ENCODE measurements at places on chromosomes 11 and 22.

- DNase-seq, result no peak
Measured at GRCh38 chr22:41096841-41097240, 4.4 kb downstream of the EP300 start.

DNA sequence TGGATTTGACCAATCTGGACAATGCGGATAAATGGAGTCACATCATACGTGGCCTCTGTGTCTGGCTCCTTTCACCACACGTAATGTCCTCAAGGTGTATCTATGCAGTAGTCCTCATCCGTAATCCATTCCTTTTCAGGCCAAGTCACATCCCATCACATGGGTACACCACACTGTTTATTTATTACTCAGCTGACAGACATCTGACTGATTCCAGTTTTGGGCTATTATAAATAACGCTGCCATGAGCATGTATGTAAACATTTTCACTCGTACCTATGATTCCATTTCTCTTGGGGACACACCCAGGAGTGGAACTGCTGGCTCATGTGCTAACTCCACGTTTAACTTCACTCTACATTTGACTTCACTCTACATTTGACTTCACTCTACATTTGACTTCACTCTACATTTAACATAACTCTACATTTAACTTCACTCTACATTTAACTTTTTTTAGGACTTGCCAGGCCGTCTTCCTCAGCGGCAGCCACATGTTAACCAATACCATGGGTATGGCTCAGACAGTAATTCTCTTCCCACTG is 52.1 kb downstream of the SHANK2 start:
- DNase-seq, result no peak

- no peak for DNase-seq
Measured at GRCh38 chr11:128040603-128041002, 546.8 kb downstream of the ETS1 start.

- DNase-seq, result no peak
Measured at GRCh38 chr11:35413598-35413997, 5.8 kb downstream of the SLC1A2 start.

- DNase-seq, result peak; percentile 15
Measured at GRCh38 chr22:21791635-21792625, 56.3 kb upstream of the YPEL1 start.

DNA sequence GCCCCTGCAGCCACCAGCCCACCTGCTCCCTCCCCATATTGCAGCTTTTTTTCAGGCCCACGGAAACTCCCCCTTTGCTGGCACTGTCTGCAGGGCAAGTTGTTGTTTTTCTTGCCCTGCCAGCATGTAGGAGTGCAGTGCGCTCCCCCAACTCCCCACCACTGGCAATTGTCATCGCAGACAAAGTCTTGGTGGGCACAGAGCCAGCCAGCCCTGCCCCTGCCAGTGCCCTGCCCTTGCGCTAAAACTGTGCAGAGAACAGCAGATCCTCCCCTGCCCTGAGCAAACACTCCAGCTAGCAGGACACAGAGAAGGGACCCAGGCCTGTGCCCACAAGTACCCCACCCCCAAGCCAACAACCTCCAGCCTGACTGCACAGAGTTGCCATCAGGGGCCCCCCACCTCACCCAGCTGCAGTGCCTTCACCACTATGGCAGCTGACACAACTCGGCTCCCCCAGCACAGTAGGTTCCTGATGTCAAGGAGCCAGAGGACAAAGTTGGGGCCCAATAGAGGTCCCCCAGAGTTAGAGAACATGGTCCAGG is 158.1 kb upstream of the ARHGAP42 start:
- DNase-seq, result no peak

DNA sequence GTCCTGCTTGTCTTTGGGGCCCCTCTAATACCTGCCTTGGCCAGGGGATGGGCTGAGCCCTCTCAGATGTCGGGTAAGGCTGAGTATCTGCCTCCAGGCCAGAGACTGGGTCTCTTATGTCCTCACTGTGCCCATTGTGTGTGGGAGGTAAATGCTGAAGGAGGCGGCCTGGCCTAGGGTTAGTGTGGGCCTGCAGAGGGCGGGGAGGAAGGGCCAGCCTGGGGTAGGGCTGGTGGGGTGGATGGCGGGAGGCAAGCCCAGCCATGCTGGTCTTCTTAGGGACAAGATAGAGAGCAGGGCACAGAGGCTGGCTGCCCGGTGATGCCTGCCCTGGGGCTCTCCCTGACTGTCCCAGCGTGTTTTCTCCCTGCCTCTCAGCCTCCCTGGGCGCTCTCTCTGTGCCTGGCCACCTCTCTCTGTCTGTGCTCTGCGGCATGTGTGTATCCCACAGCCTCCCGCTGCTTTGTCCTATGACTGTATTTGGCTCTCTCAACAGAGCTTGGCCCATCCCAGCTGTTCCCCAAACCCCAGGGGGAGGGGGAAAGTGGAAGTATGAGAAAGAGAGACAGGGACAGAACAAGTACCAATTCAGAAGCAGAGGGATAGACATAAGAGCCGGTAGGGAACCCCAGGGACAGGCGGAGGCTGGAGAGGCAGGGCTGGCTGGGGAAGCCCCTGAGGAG is 57.0 kb downstream of the PDE2A start:
- no peak for DNase-seq

- no peak for DNase-seq
Measured at GRCh38 chr22:49413146-49413545, 414.5 kb downstream of the BRD1 start.

DNA sequence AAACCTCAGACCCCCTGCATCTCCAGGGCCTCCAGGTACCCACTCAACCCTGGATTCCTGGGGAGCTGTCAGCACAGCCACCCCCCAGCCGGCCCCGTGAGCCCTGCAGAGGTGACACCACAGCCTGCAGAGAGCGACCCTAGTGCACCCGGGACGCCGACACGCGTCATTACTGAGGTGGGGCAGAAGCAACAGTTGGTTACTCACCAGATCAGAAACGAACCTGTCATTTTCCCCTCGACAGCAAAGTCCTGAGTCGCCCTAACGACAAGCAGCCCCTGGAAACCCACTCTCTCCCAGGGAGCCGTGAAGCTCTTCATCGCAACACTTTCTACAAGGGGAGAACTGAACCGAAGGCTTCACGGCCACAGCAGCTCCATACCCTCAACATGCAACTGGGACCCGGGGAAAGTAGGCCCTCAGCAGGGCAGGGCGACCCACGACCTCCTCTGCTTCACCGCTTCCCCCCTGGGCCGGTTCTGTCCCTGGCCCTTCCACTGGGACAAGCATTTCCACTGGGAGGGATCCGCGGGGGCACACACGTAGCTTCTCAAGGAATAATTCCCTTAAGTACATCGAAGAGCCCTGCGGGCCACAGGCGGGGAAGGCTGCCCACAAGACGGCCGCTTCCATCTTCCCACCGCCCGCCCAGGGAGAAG is 1.6 kb downstream of the BRD1 start:
- peak; percentile 35 for DNase-seq

GRCh38 chr11:10327254-10327653 is 22.4 kb downstream of the ADM start:
- no peak for DNase-seq

DNA sequence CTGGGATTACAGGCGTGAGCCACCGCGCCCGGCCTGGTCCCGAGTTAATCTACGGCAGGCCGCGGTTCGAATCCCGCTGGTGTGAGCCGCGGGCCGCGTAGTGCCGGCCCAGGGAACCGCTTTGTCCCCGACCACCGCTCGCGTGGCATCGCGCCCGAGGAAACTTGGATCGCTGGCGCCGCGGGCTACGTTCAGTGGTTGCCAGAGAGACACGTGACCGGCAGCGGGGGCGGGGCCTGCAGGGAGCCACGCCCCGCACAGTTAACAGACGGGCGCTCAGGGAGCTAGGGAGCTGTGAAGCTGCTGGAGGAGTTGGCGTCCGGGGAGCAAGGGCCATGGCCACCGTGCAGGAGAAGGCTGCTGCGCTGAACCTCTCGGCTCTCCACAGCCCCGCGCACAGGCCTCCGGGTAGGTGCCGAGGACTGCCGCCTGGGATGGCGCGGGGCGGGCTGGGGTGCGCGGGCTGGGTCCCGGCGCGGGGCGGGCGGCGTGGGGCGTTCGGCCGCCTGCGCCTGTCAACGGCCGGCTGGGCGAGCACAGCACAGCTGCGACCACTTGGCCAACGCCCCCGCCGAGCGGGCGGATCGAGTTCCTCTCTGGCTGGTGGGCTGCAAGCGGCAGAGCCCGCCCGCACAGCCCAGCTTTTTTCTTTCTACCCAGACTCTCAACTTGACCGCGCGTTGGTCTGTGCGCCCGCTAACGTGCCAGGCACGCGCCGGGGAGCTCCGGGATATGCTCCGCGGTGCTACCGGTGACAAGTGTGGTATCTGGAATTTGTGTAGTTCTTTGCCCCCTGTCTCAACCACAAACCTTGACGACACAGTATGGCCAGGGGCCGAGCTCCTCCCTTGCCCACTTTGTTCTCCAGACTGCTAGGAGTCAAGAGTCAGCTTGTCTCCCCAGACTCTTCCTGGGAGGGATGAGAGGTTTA is at the start of gene DEPDC7:
Gene DEPDC7, plus strand, starts transcription at position 258 of the 931 bp plus-strand sequence. Its CDS starts 78 bp downstream, at position 336.
- peak; percentile 56 for DNase-seq

- DNase-seq, result no peak
Measured at GRCh38 chr22:49582181-49582580, 245.5 kb downstream of the BRD1 start.

- no peak for DNase-seq
Measured at GRCh38 chr11:73480677-73481076, 104.5 kb downstream of the RELT start.

DNA sequence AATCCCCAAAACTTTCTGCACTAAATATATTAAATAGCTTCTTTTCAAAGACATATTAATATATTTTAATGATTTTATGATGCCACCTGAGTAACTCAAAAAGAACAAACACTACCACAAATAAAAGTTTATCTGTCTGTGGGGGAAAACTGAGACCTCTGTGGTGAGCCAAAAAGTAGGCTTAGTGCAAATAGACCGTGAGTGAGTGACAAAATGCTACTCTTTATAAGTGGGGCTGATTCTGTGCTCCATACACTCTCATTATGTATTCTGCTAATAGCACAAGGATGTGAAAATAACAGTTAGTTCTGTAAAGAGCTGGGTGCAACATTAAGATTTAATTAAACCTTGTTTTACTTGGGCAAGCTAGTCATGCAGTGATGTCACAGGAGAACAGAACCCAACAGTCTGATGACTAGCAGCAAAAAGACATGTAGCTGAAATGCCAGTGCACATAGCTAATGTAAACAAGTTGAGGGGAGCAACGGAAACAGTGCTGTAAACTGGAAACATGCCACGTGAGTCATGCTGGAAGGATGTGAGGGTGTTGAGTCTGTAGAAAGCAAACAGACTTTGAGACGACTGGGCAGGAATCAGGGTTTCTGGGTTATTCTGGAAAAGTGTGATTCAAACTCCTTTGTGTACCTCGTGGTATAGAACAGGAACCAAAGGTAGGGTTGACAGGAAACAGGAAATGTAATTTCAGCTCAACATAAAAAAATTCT is 1130.4 kb downstream of the LRRC4C start:
- no peak for DNase-seq

DNA sequence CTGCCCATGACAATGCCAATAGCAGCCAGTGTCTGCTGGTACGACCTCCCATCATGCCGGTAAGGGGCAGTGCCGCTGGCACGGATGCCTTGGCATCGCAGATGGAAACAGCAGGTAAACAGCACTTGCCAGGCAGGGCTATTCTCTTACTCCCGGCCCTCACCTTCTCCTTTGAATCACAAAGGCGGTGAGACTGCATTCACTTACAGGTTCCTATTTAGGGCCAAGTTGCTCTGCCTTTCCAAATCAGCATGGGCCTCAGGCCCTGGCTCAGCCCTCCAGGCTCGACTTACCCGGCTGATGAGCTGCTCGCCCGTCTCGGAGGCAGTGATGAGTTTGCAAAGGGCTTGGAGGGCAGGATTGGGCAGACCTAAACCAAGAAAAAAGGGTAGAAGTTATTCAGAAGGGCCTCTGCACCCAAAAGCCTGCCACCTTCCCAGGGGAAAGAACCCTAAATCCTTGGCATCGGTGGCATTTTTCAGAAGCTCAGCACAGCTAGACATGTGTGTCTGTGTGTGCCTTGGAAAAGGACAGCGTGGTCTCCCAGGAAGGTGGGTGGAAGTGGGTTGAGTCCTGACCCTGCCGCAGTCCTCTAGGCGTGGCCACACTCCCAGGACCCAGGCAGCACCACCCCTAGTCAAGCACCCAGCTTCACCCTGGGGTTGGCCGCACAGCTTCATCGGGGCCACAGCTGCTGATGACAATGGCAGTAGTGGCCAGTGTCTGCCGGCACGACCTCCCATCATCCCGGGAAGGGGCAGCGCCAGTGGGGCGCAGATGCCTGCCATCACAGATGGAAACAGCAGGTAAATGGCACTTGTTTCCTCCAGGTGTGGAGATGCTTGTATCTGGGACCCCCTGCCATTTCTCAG is 73.5 kb upstream of the PITPNB start:
- DNase-seq, result no peak

GRCh38 chr11:87942786-87943185 is 232.5 kb downstream of the RAB38 start:
- DNase-seq, result no peak

DNA sequence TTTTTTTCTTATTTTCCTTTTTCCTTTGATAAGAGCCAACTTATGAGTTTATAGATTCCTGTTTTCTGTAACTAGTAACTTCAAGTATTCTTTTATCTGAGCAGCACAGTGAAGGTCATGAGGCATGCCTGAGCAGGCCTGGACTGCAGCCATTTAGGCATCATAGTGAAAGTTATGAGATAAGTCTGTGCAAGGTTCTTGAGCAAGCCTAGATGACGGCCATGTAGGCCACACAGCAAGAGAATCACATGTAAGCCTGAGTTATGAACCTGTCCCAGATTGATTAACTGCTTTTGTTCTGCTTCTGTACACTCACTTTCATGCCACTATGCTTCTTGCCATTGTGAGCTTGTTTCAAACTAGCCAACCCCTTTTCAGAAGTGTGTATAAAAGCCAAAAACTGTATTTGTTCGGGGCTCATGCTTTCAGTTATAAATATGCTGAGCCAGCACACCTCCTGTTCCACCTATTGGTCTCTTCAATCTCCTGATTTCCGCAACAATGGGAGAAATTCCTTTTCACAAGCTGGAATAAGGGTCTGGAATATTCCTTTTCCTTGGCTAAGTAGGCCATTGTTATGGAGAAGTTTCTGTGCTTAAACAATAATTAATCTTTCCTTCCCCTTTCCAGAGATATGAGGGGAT is 745.7 kb downstream of the FAM181B start:
- DNase-seq, result no peak

- DNase-seq, result no peak
Measured at GRCh38 chr11:134907636-134908035, 495.6 kb upstream of the B3GAT1 start.

- DNase-seq, result no peak
Measured at GRCh38 chr11:125071846-125072217, 8.7 kb downstream of the SLC37A2 start.

GRCh38 chr11:122319691-122320620 is 203.9 kb upstream of the BLID start:
- DNase-seq, result no peak

GRCh38 chr22:43247546-43248260 is 60.8 kb upstream of the TTLL12 start:
- DNase-seq, result no peak

- no peak for DNase-seq
Measured at GRCh38 chr22:26127126-26127525, 42.1 kb upstream of the SEZ6L start.

GRCh38 chr22:29011240-29012100 is 50.2 kb downstream of the C22orf31 start:
- no peak for DNase-seq

Measured in stimulated activated CD8-positive, alpha-beta memory T cell treated with anti-CD3 and anti-CD28 coated beads, Interleukin-7, amount 100 ng/mL, for 48 hours (primary cell).